Activated T-helper 1 cell treated with anti-CD3 and anti-CD28 coated beads, Interleukin-12 subunit alpha, Interleukin-12 subunit beta, Interleukin-2, Interleukin-4 antibody, amounts not matched to agents 30 ng/mL and 10 ng/mL and 1 ng/mL, durations not matched to agents 14 hours and 24 hours and 36 hours (primary cell): ENCODE measurements at places on chromosomes 12 and 14. TPM values are rescaled to one million over a fixed set of nuclear protein-coding genes. Genes with fewer than 3 reads are reported as not detected.

CPM gene
- 55.0 and 61.5 TPM in 2 replicates for total RNA-seq

LYZ gene
- not detected in 2 replicates for total RNA-seq

PTHLH gene
- not detected in 2 replicates for total RNA-seq

BCL7A gene
- total RNA-seq = 9.7 and 13.0 TPM in 2 replicates

DNA sequence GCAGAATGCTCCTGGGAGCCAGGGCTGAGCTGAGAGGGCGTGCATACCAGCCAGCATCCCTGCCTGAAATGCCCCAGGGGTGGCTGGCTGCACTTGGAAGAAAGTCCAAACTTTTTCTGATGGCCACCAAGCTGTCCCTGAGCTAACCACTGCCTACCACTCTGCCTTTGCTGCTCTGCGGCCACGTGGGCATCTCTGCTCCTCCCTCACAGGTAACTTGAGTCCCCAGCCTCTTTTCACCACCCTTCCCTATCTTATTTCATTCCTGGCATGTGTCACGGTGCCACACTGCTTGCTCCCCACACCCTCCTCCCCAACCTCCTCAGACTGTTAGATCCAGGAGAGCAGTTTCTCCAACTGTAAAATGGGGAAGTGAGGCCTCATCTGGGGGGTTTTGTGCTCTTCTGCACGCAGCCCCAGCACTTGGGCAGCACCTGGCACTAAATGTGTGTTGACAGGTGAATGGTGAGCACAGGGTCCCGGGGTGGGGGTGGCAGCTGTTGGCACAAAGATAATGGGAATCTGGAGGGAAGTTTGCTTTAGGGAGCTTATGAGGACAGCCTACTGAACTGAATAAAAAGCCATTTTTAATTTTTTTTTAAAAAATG is 113.0 kb downstream of the GLT1D1 start:
- no peak for DNase-seq

DNA sequence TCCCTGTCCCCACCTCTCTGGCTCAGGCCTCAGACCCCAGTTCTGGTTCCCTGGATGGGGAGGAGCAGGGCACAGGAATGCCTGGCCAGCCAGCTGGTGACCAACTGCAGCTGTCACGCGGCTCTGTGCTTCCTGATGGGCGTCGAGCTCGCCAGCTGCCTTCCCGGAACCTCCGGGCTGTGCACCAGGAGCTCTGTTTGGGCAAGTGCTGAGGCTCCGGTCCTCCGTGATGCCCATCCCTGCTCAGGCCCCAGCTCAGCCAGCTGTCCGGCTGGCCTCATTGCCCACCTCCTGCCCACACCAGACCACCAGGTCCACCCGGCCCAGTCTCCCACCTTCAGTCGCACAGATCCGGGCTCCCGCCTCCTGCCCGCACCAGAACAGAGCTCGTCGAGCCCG is 4.8 kb downstream of the IFFO1 start:
- DNase-seq = no peak

DNA sequence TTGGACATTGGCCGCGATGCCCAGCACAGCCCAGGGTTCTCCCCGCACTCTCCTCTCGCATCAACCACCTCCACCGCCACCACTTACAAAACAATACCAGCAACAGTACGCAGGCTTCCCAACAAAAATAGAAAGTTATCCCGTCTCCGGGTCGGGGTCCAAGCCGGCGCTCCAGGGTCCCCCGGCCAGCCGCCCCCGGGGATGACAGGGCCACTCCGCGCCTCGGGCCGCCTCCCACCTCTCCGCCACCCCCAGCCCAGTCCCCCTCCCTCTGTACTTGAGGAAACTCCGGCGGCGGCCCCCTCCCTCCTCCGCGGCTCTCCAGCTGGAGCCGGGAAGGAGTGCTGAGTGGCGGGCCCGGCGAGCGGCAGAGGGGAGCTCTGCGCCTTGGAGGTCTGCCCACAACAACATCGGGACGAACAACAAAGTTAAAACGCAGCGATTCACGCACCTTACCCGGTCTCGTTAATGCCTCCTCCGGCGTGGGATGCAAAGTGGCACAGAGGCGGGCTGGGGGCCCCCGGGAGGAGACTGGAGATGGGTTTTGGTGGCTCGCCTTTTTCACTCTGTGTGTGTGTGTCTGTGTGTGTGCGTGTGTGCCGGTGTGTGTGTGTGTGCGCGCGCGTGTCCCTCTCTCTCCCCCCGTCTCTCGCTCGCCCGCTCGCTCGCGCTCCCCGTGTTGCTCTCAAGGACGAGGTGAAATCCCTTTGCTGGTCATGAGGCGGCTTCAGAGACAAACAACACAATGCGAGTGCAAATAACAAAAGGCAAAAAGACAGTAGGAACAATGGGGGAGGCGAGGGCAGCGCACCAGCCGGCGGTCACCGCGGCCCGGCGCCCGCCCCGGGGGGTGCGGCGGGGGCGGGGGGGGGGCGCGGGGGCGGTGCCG is 386.8 kb downstream of the BCAT1 start:
- no peak for DNase-seq

GRCh38 chr12:63495974-63496373 is 172.3 kb downstream of the DPY19L2 start:
- DNase-seq = no peak

GRCh38 chr12:121926874-121927706 is 8.7 kb downstream of the CFAP251 start:
- no peak for DNase-seq

DNA sequence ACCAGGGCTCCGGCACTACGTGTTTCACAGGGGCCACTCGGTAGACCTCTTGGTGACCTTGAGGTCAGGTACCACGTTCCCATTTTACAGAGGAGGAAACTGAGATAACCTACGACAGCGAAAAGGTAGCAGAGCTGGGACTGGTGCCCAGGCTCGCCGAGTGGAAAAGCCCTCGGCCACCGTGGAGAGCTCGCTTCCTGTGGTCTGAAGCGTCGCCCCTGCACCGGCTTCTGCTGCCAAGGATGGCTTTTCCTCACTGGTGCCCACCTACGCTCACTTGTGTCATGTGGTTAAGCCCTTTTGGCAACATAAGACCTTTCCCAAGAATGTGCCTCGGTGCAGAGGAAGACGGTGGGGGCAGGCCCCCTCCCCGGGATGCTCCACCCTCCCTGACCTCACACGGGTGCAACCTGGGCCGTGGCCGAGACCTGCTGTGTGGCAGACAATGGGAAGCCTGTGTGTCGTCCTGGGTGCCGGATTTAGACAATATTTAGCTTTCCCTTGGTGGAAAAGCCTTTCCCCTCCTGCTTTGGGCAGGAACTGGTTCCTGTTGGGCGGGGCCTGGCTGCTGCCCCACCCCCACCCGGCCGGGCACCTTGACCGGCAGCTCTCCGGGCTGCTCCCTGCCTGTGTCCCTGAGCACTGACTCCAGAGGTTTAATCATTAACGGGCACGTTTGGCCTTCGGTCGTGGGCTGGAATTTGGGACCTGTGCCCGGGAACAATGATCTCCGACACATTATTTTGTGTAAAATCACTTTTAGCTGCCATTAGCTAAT is 32.4 kb upstream of the PPP1R13B start:
- DNase-seq = no peak

GRCh38 chr12:106861984-106862916 is 87.8 kb downstream of the RIC8B start:
- no peak for DNase-seq

DNA sequence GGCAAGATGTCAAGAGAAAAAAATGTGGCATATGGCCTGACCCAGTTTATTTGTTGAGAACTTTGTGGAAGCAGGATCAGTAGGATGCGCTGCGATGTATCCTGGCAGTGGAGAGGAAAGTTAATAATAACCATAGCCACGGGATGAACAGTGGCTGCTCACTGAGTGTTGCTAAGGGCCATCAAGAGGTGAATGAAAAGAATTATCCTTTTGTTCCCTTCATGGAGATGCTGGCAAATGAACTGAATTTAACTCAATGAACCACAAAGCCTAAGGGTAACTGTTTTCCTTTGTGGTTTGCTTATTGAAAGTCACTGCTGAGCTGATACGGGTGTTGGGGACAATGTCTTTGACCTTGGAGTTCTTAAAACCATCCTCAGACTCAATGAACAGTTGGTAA is 476.5 kb downstream of the APAF1 start:
- no peak for DNase-seq

- no peak for DNase-seq
Measured at GRCh38 chr12:13817131-13817530, 164.3 kb downstream of the GRIN2B start.

DNA sequence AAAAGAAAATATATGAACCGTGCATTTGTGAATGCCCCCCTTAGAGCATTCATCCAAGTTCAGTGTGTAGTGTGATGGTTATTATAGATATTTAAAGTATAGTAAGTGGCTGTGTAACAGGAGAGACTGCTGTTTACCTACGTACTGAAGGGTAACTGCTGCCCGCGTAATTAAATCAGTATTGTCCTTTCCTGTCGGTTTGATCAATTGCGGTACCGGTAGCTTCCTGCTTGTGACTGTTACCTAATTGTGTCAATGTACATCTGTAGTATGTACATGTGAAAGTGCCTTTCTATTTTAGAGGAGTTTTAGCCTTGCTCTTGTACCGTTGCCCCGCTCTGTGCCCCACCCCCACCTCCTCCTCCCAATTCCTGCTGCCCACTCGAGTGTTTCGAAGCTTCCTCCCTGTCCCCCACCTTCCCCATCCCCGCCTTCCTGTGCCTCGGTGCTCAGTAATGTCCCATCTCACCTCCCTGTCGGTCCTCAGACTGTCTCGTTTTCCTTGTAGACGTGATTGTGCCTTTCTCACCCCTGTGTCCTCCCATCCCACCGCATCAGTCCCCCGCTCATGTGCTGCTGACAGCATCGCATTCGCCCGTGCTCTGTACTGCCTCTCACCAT is 75.0 kb downstream of the KICS2 start:
- no peak for DNase-seq

DNA sequence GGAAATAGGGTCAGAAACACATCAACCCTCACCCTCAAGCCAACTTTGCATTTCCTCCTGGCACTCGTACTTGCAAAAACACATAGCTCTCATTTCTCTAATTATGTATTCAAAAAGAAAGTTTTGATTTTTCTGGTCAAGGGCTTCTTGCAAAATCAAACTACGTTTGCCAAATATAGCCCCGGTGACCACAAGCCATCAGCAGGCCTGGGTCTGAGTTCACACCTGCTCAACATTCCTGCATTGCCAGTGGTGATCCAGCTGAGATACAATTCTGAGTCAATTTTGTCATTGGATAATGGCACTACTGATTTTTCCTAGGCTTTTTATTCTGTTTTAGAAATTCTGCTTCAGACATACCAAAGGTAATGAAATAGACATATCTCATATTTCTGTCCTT is 10.7 kb upstream of the BHLHE41 start:
- no peak for DNase-seq

- DNase-seq = no peak
Measured at GRCh38 chr12:64618953-64619590, 8.8 kb downstream of the RASSF3 start.

- no peak for DNase-seq
Measured at GRCh38 chr12:89882050-89882449, 173.4 kb upstream of the ATP2B1 start.

GRCh38 chr12:6941782-6942181 is 1.8 kb upstream of the RNU7-1 start:
- DNase-seq = no peak
